H9 (cell line): ENCODE measurements at places on chromosomes 7 and 10. TPM values are rescaled to one million over a fixed set of nuclear protein-coding genes. Genes with fewer than 3 reads are reported as not detected.

GRCh38 chr10:110504111-110504735 is 6.5 kb downstream of the DUSP5 start:
- DNase-seq: no peak

- DNase-seq: no peak
Measured at GRCh38 chr7:84729284-84729683, 457.6 kb downstream of the SEMA3D start.

- peak; percentile 20 for DNase-seq
Measured at GRCh38 chr10:43130770-43131171, 7.5 kb upstream of the CSGALNACT2 start.

TAS2R41 gene
- total RNA-seq: not detected in 2 replicates

- peak; percentile 76 for DNase-seq
Measured at GRCh38 chr7:1176891-1177373, 16.9 kb upstream of the ZFAND2A start.

- DNase-seq: peak; percentile 34
Measured at GRCh38 chr7:69429911-69430383, 168.3 kb upstream of the AUTS2 start.

TRPV5 gene
- total RNA-seq: not detected in 2 replicates

DNA sequence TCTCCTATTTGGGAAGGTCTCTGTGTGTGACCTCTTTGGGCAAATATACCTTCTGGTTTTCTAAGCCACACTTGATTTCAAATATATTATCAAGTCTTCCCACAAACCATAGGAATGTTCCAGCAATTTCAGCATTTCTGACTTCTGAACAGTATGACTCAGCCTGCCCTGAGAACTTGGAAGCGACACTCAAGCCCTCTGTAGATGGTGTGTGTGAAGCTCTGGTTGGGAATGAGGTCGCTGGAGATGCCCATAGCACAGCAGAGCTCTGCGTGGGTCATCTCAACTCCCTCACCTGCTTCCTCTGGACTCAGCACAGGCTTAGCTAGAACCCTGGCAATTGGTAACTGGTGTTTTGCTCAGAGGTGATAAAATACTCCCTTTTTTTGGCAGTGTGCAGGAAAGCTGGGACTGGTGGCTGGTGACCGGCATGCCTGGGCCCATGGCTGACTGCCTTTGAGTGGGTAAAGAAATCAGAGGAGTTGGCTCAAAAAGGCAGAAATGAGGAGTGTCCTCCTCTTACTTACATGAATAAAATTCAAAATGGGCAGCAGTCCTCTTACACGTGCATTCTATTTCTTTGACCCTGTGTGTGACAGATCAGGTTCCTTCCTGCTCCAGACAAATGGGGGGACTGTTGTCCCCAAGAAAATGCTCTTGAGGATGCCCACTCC is 87.5 kb upstream of the NRP1 start:
- DNase-seq: no peak

DNA sequence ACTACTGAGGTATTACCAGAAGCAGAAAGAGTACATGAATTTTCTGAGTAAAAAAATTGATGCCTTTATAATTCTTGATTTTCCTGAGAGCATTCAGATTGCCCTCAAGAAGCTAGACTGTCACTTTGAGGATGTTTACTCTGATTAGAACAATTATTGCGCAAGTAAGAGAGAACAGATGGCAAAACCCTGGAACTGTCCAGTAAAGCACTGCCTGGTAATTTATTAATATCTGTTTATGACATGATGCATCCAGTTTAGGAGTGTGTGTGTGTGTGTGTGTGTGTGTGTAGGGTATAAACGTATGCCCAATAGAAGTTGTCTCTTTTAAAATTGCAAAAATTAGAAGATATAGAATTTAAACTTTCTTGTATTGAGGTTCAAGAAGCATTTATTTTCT is 379.7 kb downstream of the PHTF2 start:
- DNase-seq: no peak

- DNase-seq: no peak
Measured at GRCh38 chr10:12975906-12976305, 25.6 kb downstream of the CCDC3 start.

- DNase-seq: no peak
Measured at GRCh38 chr7:27262121-27262520, 19.5 kb downstream of the EVX1 start.

GRCh38 chr7:47231032-47231431 is 350.9 kb downstream of the TNS3 start:
- DNase-seq: no peak

DNA sequence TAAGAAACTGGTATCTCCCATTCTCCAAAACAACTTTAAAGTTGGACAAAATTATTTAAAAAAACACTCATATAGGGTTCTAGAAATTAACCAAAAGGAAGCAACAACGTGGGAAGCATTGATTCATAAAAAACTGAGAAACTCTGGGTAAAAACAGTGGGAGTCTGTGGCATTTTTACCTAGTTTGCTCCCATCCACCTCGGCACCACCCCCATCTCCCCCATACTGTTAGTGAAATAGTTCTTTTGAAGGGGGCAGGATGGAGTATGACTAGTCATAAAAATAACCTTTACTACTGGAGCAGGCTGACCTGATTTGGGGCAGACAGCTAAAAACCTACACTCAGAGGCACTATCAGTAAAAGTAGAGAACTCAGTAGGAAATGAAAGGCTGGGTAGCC is 123.2 kb downstream of the AVL9 start:
- DNase-seq: no peak

GRCh38 chr7:155584763-155585531 is 38.6 kb upstream of the CNPY1 start:
- DNase-seq: no peak

MRC1 gene
- total RNA-seq: not detected in 2 replicates

NPY4R2 gene
- total RNA-seq: 0.13 TPM in 1 of 2 replicates, not detected in the other

PLAU gene
- 15.0 and 16.2 TPM in 2 replicates for total RNA-seq

PITX3 gene
- not detected in 2 replicates for total RNA-seq

GRCh38 chr10:2895594-2896196 is 171.7 kb upstream of the PFKP start:
- DNase-seq: no peak
